ENCODE measurements at places on chromosomes 13 and 19. TPM values are rescaled to one million over a fixed set of nuclear protein-coding genes. Genes with fewer than 3 reads are reported as not detected.

The C1QTNF9 gene
- 0.42 TPM for total RNA-seq

The SIGLEC14 gene
- total RNA-seq: 10.3 TPM

The COX6B1 gene
- 228 TPM for total RNA-seq

GRCh38 chr13:36815062-36815461 lies 4.0 kb upstream of the RFXAP start:
- DNase-seq: no peak

DNA sequence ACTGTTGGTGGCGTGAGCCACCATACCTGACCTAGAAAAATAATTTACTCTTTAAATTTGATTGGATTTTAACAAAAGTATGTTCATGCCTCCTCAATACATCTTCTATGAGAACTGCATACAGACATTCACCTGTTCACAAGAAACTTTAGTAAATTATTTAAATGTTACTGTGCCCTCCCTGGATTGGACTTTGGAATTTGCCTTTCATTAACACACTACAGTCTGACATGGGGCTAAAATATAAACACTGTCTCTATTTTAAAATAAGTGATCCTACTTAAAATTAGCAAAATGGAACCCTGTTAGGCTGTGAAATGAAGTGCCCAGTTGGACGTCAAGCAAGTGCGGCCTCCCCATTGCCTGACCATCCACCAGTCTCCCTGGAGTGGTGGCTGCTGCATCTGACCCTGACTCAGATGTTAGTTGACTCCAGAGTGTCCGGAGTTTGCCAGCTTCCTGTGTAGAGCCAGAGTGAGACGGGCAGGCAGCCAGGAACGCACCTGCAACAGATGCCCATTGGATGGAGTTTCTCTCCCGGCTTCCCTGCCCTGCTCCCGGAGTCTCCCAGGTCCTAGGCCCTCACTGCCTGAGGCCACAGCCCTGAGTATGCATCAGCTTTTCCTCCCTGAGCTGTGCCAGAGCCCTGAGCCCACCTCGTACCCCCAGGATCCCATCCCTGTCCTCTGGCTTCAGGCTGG lies 45.9 kb upstream of the ATP11A start:
- DNase-seq: no peak

- no peak for DNase-seq
Measured at GRCh38 chr19:39236527-39236926, 8.3 kb downstream of the IFNL3 start.

GRCh38 chr19:18194554-18195238 lies 1.7 kb downstream of the MPV17L2 start:
- DNase-seq: peak; percentile 84

GRCh38 chr13:26382366-26382765 lies 128.4 kb downstream of the CDK8 start:
- DNase-seq: no peak

DNA sequence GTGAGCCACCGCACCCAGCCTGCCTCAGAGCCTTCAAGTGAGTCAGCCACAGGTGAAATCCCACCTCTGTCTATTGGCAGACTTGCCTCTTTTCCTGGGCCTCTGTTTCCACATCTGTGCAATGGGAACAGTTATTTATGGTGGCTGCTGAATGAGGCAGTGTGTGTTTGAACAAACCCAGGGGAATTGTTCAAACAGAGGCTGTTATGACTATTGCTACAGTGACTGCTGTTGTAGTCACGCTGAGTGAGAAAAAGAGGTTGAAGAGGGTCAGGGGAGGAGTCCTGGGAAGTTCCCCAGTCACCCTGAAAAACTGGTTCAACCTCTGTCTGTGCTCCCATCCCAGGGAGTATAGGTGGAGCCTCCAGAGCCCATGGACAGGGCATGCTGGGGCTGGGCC lies at the start of gene CEACAM19:
Gene CEACAM19, plus strand, starts transcription at position 83 of the 400 bp plus-strand sequence. CDS start 450 bp downstream, outside the sequence.
- no peak for DNase-seq

GRCh38 chr13:101390461-101390860 lies 25.8 kb downstream of the NALCN start:
- no peak for DNase-seq

- DNase-seq: no peak
Measured at GRCh38 chr19:38663957-38664502, 16.6 kb downstream of the ACTN4 start.

Measured in posterior vena cava (tissue), 2 donors.